T follicular helper cell (primary cell): ENCODE measurements at places on chromosomes 11 and 22.

- DNase-seq: no peak
These were observed 28.7 kb downstream of the DRD4 start for GRCh38 chr11:665704-666281.

DNA sequence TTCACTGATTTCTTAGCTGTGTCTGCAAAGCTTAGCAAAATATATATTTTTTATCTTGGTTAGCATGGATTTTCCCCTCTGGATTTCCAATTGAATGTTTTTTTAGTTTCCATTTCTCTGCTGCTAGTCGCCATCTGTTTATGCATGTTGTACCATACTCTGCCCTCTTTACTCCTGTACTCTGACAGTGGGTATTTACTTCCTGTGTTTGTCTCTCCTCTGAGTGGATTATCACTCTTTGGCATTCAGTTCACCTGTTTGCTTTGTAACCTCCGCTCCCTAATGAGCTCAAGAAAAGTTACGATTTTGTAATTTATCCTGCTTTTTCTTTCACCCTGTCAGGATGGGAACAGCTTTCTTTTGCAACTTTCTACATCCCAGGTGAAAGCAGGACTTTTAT is 59.1 kb downstream of the PDHX start:
- DNase-seq: no peak

- no peak for DNase-seq
These were observed 90.7 kb downstream of the ETS1 start for GRCh38 chr11:128496692-128497060.

DNA sequence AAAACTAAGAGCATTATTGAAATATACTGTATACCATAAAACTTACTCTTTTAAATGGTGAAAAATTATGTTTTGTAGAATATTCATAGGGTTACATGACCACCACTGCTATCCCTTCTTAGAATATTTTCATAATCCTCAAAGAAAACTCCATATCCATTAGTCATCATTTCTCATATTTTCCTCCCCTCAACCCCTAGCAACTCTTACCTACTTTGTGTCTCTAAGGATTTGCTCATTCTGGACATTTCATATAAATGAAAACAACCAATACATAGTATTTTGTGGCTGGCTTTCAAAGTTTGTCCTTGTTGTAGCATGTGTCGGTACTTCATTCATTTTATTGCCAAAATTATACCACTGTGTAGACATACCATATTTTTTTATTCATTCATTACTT is 863.8 kb downstream of the KCNA4 start:
- DNase-seq: no peak

- no peak for DNase-seq
These were observed 37.0 kb downstream of the MUC2 start for GRCh38 chr11:1111545-1112212.

DNA sequence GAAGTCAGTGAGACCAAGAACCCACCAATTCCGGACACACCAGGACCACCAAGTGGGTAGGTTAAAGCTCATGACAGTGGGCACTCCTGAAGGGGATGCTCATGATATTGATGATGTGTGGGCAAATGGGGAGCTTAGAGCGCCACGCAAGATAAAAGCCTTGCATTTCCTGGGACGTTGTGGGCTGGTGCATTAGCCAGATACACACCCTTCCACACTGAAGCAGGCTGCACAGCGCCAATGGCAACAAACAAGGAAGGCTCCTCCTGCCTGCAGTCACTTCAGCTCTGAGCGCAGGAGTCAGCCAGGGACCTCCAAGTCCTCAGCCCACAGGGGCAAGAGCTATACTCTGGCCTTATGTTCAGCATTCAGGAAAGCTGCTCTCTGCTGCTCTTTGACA is 20.6 kb downstream of the TMEM218 start:
- no peak for DNase-seq
